ENCODE measurements at places on chromosomes 5 and 9. TPM values are rescaled to one million over a fixed set of nuclear protein-coding genes. Genes with fewer than 3 reads are reported as not detected.

AGTPBP1 gene
- polyA plus RNA-seq: 17.5 TPM

LOX gene
- not detected for polyA plus RNA-seq

CDH6 gene
- polyA plus RNA-seq: not detected

ZNF366 gene
- polyA plus RNA-seq: not detected

KIAA0825 gene
- polyA plus RNA-seq: 0.84 TPM

IL3 gene
- polyA plus RNA-seq: not detected

CARD9 gene
- polyA plus RNA-seq: 0.26 TPM

SPINK1 gene
- polyA plus RNA-seq: not detected

C9orf50 gene
- polyA plus RNA-seq: not detected

KLF4 gene
- 0.13 TPM for polyA plus RNA-seq

TMCO6 gene
- 14.7 TPM for polyA plus RNA-seq

ARSI gene
- not detected for polyA plus RNA-seq

OTP gene
- not detected for polyA plus RNA-seq

MAMDC4 gene
- polyA plus RNA-seq: 0.11 TPM

LCNL1 gene
- not detected for polyA plus RNA-seq

GGTA1 gene
- polyA plus RNA-seq: not detected

THBS4 gene
- polyA plus RNA-seq: 0.36 TPM

RACK1 gene
- 2,243 TPM for polyA plus RNA-seq

TRIP13 gene
- polyA plus RNA-seq: 1.6 TPM

CDX1 gene
- not detected for polyA plus RNA-seq

TAS2R1 gene
- not detected for polyA plus RNA-seq

OLFM1 gene
- polyA plus RNA-seq: 0.20 TPM

STX17 gene
- 18.1 TPM for polyA plus RNA-seq

ECM2 gene
- not detected for polyA plus RNA-seq

C9orf43 gene
- not detected for polyA plus RNA-seq

HAPLN1 gene
- polyA plus RNA-seq: not detected

MEF2C gene
- 238 TPM for polyA plus RNA-seq

ZFAND5 gene
- 110 TPM for polyA plus RNA-seq

GPR151 gene
- not detected for polyA plus RNA-seq

PRDM9 gene
- polyA plus RNA-seq: not detected

CER1 gene
- polyA plus RNA-seq: not detected

ZDHHC21 gene
- 4.0 TPM for polyA plus RNA-seq

RETREG1 gene
- polyA plus RNA-seq: 9.3 TPM

NEUROG1 gene
- polyA plus RNA-seq: not detected

NTRK2 gene
- polyA plus RNA-seq: not detected

KIF24 gene
- polyA plus RNA-seq: not detected

PDGFRB gene
- polyA plus RNA-seq: 0.45 TPM

GRIA1 gene
- polyA plus RNA-seq: not detected

SCGB3A1 gene
- not detected for polyA plus RNA-seq

CDH10 gene
- not detected for polyA plus RNA-seq

ECSCR gene
- not detected for polyA plus RNA-seq

FOXE1 gene
- not detected for polyA plus RNA-seq

EQTN gene
- polyA plus RNA-seq: 0.35 TPM

STC2 gene
- polyA plus RNA-seq: not detected

MSMP gene
- 3.8 TPM for polyA plus RNA-seq

Data from IgD-negative memory B cell (primary cell).